ENCODE measurements at places on chromosomes 1 and 21.

DNA sequence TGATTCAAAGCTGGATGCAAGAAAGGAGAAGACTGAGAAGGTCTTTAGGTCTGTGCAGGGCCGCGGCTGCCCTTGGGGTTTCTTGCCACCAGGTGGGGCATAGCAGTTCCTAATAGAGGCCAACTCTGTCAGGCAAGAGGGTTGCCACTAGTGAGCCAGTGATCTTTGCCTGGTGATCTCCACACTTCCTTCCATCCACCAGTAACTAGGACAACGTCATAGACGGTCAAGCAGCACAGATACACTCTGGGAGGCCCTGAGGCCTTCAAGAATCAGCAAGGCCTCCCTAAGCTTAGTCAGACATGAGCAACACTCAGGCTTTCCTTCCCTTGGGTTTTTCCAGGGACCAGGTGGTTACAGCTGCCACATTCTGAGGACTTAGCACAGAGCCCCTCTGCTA is 32.9 kb upstream of the ATP2B4 start:
- DNase-seq: peak; percentile 46

DNA sequence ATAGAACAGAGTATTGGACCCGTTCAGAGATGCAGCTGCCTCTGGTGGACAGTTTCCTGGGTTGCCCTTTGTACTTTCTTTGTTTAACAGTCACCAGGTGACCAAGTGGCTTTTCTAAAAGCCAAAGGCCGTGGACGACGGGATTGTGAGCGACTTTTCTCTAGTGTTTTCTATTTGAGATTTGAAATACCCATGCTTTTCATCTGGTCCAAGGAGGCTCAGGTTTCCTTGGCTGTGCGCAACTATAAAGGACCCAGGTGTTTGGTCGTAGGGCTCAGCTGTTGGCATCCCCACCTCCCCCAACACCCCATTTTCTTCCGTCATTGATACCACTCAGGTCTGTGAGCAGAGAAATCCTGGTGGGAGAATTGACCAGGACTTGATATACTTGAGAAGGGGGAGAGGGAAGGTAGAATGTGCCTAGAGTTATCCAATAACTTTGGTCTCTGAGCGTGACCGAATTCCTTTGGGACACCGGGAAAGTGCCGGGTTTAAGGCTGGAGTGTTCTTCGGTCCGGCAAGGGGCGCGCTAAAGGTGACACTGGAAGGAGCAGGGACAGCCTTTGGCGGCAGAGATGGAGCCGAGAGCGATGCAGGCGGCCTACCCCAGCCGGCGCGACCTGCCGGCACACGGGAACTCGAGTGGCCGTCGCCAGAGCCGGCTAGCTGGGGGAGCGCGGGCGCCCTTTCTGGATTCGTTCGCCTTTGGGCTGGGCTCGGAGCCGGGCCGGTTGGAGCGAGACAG is 83.4 kb upstream of the BMP8A start:
- no peak for DNase-seq

GRCh38 chr1:9626201-9626608 is 25.3 kb upstream of the PIK3CD start:
- no peak for DNase-seq

- DNase-seq: no peak
Observed at GRCh38 chr1:9251501-9251900, 16.9 kb downstream of the H6PD start.

DNA sequence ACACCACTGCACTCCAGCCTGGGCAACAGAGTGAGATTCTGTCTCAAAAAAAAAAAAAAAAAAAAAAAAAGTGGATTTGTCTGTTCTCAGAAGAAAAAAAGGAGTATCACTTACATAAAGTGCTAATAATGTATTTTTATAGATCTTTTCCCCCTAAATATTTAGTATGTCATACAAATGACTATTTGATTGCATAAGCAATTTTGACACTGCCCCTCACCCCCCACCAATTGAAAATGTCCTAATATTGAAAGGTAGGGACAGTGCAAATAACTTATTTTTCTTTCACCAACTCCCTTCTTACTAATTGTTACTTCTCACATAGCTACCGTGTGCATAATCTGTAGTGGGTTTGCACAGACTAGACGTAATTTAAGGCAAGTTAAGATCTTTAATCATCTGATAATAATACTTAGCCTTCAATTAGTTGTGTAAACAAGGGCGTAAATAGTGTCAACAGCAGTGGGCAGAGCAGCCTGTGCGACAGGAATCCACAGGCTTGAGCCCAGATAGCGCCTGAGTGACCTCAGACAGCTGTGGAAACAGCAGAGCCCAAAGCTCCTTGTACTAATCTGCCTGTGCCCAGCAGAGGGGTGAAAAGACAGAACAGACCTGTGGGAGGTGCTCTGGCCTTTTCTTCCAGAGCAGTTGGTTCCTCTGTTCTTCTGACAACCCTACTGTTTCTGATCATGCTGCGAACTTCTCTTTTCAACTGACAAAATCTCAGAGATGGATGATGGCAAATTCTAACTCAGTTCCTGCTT is 4.5 kb upstream of the IER5 start:
- no peak for DNase-seq

DNA sequence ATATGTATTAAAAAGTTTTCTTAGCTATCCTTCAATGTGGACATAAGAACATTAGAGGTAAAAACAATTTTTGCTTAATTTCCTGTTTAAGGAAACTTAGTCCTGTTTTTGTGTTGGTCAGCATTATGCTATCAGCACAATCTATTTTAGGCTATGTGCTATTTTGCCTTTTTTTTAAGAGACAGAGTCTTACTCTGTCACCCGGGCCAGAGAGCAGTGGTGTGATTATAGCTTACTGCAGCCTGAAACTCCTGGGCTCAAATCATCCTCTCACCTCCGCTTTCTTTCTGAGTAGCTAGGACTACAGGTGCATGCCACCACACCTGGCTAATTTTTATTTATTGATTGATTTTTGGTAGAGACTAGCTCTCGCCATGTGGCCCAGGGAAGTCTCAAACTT is 199.1 kb upstream of the TMPRSS15 start:
- no peak for DNase-seq

GRCh38 chr21:14075346-14076142 is 135.2 kb downstream of the LIPI start:
- no peak for DNase-seq

DNA sequence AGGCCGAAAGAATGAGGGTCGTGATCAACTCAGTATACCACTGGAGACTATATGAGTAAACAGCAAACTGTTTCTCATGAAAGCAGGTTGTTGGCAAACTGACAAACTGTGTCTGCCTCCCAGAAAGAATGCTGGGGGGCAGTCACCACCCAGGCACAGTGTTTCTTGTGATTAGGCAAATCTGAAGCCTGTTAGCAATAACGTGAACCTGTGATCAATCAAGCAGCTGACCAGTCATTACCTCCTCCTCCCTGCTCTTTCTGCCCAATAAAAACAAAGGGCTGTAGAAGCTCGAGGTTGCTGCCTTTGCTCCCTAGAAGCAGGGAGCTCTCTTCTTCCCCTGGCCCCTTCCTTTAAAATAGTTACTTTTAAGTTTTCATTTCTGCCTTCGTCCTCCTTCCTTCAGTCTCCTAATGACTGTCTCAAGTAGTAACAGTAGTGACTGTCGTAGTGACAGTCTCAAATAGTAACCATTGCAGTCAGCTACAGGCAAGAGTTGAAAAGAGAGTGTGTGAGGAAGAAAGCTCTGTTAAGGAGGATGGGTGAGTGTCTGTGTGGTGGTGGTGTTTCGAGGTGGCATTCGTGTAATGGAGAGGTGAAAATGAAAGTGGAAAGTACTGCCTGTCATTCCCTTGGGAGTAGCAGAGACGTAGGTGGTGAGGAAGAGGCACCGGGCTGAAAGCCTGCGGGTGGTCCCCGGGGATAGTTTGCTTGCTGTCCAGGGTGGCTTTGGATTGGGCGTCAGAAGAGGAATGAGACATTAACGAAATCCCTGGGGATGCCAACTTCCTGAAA is 14.5 kb downstream of the HHAT start:
- DNase-seq: no peak

- no peak for DNase-seq
Observed at GRCh38 chr1:53712276-53712675, 26.7 kb downstream of the GLIS1 start.

GRCh38 chr1:93995837-93996536 is 86.8 kb upstream of the GCLM start:
- no peak for DNase-seq

GRCh38 chr1:44822981-44823451 is 14.7 kb downstream of the BTBD19 start:
- no peak for DNase-seq

DNA sequence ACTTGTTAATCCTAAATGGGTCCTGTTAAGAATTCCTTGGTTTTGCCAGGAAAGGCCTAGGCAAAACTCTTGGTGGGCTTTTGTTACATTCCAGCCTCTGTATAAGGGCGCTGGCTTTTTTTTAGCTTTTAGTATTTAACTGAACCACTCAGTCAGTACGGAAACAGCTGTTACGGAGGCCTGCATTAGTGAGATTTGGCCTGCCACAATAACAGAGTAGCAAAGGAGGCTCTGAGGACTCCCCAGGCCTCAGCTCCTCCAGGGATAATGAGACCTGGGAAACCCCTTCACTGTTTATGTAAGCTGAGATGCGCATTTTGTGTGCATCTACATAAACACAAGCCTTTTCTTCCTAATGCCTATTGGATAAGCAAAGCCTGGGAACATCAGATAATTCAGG is 210.2 kb downstream of the APP start:
- DNase-seq: no peak

DNA sequence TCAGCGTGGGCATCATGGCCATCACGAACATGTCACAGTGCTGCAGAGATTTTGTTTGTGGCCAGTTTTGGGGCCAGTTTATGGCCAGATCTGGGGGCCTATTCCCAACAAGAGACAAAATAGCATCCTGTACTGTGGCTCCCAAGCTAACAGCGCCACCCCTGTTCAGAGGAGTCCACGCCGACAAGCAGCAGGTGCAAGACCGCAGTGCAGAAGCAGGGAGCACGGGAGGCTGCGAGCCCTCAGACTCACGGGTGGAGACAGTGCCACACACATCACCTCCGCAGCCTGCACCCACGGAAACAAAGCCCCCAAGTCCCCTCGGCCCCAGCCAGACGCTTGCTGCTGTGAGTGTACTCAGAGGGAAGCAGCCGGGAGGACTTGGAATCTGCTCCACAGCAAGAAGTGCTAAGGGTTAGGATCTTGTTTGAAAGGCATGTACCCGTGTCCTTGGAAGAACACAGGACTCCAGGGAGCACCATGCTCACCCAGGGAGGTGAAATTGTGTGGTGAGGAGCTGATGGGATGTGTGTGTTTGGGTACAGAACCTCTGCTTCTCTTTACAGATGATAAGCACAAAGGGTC is 7.1 kb downstream of the TCP10L start:
- DNase-seq: no peak

- no peak for DNase-seq
Observed at GRCh38 chr1:111611986-111612385, 7.6 kb upstream of the RAP1A start.

DNA sequence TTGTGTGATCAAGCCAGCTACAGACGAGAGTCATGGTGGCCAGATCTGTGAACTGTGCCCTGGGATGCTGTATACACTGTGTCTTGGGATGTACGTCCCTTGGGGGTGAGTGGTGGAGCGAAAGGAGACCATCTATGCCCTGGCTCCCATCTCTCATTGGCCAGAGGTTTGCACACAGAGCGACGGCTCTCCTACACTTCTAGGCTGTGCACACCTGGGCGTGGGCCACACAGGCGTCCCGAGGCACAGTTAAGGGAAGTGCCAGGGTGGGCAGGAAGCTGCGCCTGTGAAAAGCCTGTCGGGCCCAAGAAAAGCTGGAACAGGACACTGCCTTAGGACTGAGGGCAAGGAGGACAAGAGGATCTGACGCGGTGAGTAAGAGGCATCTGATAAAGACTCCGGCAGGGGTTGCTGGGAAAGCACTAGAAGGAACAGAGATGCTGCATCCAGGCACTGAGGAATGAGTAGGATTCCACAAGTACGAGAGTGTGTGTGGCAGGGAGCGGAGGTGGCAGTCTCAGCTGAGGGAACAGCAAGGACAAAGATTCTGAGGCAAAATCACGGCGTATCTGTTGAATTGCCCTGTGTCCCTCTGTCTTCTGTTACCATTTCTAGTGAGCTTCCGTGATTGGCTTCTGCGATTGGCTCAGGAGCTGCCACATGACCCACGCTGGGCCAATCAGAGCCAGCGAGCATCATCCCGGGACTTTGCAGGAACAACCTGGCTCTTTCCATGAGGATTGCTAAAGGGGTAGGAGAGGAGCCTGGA is 67.9 kb upstream of the ZBTB40 start:
- DNase-seq: no peak

DNA sequence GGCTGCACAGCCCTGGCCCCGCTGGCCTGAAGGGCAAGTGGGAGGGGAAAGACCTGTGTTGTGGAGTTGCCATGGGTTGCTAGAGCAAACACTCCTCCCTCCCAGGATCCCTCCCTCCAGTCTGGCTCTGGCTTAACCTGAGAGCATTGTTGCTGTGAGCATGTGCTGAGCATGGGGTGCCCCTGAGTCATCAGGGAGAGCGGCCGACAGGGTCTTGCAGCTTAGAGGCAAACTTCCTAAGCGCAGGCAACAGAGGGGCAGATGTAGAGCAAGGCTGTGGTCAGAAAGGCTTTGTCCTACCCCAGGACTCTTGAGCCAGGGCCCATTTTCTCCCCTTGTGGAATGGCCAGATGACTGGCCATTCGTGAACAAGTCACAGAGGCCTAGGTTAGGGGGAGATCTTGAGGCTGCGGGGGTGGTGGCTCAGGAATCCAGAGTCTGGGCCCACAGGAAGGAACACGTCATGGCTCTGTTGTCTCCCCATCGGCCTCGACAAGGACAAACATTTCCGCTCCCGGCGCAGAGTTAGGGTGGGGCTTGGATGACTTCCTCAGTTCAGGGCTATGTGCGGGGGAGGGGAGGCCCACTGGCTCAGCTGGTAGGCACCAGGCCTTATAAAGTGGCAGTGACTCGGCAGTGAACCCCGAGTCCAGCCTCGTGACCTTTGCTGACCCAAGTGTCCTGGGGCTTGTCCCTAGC is 362 bp upstream of the DYNLT4 start:
- DNase-seq: peak; percentile 79

GRCh38 chr1:203985044-203985443 is 87.9 kb upstream of the SOX13 start:
- DNase-seq: no peak

DNA sequence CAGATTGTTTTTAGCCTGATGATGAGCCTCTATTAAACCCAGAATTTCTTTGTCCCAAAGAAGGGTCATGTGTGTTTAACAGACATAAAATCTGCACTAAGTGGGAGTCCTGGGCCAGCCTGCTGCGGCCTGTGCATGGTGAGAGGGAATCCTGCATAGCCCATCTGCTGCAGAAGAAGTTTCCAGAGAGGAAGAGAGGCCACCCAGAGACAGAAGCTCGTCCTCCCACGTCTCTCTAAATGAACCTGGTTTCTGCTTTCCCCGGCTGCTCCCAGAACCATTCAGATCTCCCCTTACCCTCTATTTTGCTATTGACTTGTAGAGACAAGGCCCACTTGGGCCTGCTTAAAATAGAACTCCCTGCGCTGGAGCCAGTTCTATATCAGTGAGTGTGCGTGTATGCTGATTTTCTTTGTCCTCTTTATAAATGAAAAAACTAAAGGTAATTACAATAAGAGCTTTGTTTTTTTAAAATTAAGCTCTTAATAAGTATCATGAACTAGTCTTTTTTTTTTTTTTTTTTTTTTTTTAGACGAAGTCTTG is 142.8 kb upstream of the RAB4A start:
- no peak for DNase-seq

Data from activated T-cell treated with anti-CD3 and anti-CD28 coated beads for 4 hours (primary cell).